Activated naive CD8-positive, alpha-beta T cell treated with anti-CD3 and anti-CD28 coated beads for 36 hours (primary cell): ENCODE measurements at places on chromosomes 13 and 19. TPM values are rescaled to one million over a fixed set of nuclear protein-coding genes. Genes with fewer than 3 reads are reported as not detected.
A peak's percentile ranks its signal among the peaks of the same experiment; 100 is the strongest.

DNA sequence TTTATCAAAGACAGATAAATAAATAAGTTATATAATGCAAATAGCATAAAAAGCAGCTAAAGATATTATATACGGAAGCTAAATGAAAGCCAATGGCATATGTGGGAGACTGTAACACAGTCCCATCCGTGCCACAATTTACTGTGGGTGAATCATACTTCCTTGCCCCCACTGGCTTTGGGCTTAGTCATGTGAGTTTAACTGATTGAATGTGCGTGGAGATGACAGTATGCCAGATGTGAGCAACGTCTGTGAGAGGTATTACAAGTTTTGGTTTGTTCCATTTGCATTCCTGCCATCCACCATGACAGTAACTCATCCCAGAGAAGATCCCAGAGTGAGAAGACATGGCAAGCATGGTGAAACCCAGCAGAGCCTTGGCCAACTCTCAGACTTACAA lies 340.0 kb downstream of the SUCLA2 start:
- H3K4me1 ChIP-seq = no peaks in the 10 kb centered on the region
- H3K27me3 ChIP-seq = peaks cover 17% of the 10 kb centered on the region
- no peaks in the 10 kb centered on the region for H3K36me3 ChIP-seq
- no peak for DNase-seq

Gene PTPRH
- total RNA-seq = not detected

GRCh38 chr13:36069881-36070366 lies 61.3 kb downstream of the DCLK1 start:
- DNase-seq = no peak
- H3K27ac ChIP-seq = no peak overlapping the region
- no peaks in the 10 kb centered on the region for H3K4me1 ChIP-seq
- no peaks in the 10 kb centered on the region for H3K27me3 ChIP-seq
- H3K4me3 ChIP-seq = no peak overlapping the region

Gene PVR
- 14.5 TPM for total RNA-seq

Gene FFAR1
- not detected for total RNA-seq

DNA sequence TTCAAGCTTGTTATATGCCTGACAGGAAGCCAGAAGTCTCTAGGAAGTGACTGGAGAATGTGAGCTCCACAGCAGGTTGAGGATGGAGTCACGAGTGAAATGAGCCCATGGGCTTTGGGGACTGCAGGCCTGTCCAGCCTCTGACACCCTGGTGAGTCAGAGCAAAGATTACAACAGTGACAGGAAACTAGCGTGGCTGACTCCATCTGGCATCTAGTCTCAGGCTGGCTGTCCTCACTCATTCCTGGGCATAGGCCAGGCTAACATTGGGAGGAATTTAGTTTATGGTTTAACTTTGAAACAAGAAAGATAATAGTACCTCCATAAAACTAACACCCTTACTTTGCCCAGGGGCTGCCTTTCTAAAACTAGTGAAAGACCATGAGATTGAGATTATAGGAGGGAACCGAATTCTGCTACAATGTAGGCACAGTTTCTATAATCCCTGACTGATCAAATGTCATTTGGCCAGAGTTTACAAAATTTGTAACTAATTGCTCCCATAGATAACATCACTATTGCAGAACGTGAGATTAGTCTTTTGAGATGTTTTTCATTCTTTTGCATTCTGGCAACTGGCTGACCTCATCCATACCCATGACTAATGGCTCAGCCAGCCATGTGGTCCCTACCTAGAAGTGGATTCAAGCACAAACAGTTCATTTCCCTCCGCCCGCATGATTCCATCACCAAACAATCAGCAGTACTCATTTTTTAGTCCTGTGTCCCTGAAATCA lies 28.4 kb downstream of the PSG1 start:
- no peak for DNase-seq
- H3K27ac ChIP-seq = no peak overlapping the region
- no peak overlapping the region for H3K4me3 ChIP-seq
- no peaks in the 10 kb centered on the region for H3K36me3 ChIP-seq

GRCh38 chr19:5484398-5485285 lies 29.4 kb downstream of the ZNRF4 start:
- H3K4me1 ChIP-seq = no peaks in the 10 kb centered on the region
- peaks cover 54% of the 10 kb centered on the region for H3K27me3 ChIP-seq
- H3K4me3 ChIP-seq = no peak overlapping the region
- DNase-seq = no peak
- no peak overlapping the region for H3K27ac ChIP-seq

Gene SIAH3
- 0.33 TPM for total RNA-seq

Gene ONECUT3
- not detected for total RNA-seq

- no peak overlapping the region for H3K4me3 ChIP-seq
- no peaks in the 10 kb centered on the region for H3K27me3 ChIP-seq
- no peak overlapping the region for H3K27ac ChIP-seq
- no peaks in the 10 kb centered on the region for H3K36me3 ChIP-seq
These were observed 478.4 kb downstream of the PCDH9 start for GRCh38 chr13:66751691-66752090.

GRCh38 chr19:13600091-13600490 lies 93.8 kb upstream of the CACNA1A start:
- H3K4me3 ChIP-seq = no peak overlapping the region
- H3K27ac ChIP-seq = no peak overlapping the region
- no peaks in the 10 kb centered on the region for H3K36me3 ChIP-seq
- H3K27me3 ChIP-seq = peaks cover 17% of the 10 kb centered on the region
- peaks cover 2% of the 10 kb centered on the region for H3K4me1 ChIP-seq

Gene ITGBL1
- total RNA-seq = not detected

Gene ZNF540
- total RNA-seq = 0.82 TPM

DNA sequence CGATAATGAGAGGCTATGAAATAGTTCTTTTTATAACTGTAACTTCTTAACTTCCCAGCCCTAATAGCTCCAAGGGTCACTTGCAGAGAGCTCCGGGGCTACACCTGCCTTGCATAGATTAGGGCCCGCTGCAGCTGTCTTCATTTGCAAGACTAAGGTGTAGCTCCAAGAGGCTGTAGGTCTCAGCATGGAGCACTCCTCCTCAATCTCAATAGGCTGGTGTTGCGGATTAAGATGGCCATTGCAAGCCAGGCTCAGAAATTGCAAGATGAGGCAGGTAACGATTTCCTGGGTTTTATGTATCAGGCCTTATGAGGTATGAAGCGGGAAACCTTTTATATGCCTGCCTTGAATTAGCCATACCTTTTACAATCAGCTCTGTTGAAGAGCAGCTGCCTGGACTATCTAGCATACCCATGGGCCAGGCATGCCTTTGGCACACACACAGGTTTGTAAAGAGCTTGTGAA lies 185.7 kb downstream of the TM9SF2 start:
- peaks cover 2% of the 10 kb centered on the region for H3K36me3 ChIP-seq
- no peaks in the 10 kb centered on the region for H3K27me3 ChIP-seq
- H3K4me3 ChIP-seq = no peak overlapping the region
- DNase-seq = no peak
- no peak overlapping the region for H3K27ac ChIP-seq

DNA sequence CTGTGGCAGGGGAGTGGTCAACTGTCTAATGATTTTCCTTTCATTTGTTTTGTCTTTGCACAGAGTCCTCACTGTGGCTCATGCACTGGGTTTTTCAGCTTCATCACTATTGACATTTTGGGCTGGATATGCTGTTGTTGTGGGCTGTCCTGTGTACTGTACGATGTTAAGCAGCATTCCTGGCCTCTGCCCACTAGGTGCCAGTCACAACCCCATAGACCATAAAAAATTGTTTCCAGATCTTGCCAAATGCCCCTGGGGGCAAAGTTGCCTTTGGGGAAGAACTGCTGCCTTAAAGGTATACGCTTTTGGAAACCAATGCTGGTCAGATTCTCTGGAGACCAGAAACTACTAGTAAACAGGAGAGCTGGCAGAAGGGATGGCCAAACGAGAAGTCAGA lies 310.4 kb downstream of the SPRY2 start:
- H3K27ac ChIP-seq = no peak overlapping the region
- H3K4me3 ChIP-seq = no peak overlapping the region
- H3K36me3 ChIP-seq = no peaks in the 10 kb centered on the region
- H3K27me3 ChIP-seq = no peaks in the 10 kb centered on the region
- no peaks in the 10 kb centered on the region for H3K4me1 ChIP-seq
- DNase-seq = no peak

Gene NRTN
- 0.38 TPM for total RNA-seq

Gene SULT2B1
- total RNA-seq = not detected

Gene ZFR2
- 0.84 TPM for total RNA-seq

GRCh38 chr13:77918391-77919245 lies at the start of gene EDNRB:
TSS of gene EDNRB (minus strand) at chr13:77918831. CDS start at chr13:77918573, 258 bp downstream.
- H3K36me3 ChIP-seq = no peaks in the 10 kb centered on the region
- no peak within 1 kb of the TSS for H3K4me3 ChIP-seq
- H3K27me3 ChIP-seq = peaks cover 23% of the 10 kb centered on the region
- no peaks in the 10 kb centered on the region for H3K4me1 ChIP-seq

DNA sequence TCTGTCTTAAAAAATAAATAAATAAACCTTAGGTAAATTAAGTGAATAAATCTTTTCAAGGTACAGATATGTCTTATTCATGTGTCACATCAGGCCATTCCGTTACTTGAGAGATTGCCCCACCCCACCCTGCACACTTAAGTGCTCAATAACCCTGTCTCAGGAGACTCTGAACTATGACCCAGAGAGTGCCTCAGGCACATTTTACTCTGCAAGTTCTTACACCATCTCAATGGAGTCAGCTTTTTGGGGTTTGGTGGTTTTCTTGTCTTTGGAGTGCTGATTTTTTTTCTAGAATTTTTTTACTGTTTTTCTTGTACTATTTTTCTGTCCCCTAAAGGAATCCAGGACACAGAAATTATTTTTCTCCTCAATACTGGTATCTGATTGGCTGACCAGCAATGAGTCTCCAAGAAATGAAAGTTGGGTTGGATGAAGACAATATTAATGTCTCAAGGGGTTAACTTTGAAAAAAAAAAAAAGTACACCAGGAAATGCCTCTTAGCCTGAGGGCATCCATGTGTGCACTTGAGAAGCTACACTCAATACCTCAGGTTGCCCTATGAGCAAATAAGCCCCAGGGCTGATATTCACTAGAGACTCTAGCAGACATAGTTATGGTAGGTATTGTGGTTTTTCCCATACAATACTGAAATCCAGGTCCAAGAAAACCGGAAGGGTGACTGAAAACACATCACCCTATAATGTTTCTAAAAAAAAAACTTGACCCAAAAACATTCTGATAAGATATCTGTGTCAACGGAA lies 114.6 kb upstream of the ZNF91 start:
- H3K27ac ChIP-seq = no peak overlapping the region
- H3K4me3 ChIP-seq = no peak overlapping the region
- DNase-seq = no peak

DNA sequence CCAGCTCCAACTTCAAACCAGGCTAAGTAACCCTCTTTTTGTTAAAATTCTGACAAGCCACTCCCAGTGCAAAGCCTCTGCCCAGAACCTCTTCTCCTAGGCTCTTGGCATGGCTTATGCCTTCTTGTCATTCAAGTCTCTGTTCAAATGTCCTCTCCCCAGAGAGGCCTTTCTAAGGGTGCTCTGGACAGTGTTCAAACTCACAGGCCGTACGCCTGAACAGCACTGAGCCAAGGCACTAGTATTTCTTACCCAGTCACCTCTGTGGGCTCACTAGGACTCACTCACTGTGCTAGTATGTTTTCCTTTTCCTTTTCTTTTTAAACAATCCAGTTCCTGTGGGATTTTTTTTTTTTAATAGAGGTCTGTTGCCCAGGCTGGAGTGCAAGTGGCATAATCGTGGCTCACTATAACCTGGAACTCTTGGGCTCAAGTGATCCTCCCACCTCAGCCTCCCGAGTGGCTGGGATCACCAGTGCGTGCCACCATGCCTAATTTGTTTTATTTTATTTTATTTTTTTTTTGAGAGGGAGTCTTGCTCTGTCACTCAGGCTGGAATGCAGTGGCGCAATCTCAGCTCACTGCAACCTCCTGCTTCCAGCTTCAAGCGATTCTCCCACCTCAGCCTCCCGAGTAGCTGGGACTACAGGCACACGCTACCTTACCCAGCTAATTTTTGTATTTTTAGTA lies 2.3 kb upstream of the ASF1B start:
- H3K27ac ChIP-seq = peak overlapping the region; percentile 73
- H3K27me3 ChIP-seq = no peaks in the 10 kb centered on the region

- DNase-seq = no peak
- no peak overlapping the region for H3K4me3 ChIP-seq
- no peaks in the 10 kb centered on the region for H3K4me1 ChIP-seq
- H3K36me3 ChIP-seq = no peaks in the 10 kb centered on the region
These were observed 13.0 kb upstream of the MYH14 start for GRCh38 chr19:50190439-50190891.

DNA sequence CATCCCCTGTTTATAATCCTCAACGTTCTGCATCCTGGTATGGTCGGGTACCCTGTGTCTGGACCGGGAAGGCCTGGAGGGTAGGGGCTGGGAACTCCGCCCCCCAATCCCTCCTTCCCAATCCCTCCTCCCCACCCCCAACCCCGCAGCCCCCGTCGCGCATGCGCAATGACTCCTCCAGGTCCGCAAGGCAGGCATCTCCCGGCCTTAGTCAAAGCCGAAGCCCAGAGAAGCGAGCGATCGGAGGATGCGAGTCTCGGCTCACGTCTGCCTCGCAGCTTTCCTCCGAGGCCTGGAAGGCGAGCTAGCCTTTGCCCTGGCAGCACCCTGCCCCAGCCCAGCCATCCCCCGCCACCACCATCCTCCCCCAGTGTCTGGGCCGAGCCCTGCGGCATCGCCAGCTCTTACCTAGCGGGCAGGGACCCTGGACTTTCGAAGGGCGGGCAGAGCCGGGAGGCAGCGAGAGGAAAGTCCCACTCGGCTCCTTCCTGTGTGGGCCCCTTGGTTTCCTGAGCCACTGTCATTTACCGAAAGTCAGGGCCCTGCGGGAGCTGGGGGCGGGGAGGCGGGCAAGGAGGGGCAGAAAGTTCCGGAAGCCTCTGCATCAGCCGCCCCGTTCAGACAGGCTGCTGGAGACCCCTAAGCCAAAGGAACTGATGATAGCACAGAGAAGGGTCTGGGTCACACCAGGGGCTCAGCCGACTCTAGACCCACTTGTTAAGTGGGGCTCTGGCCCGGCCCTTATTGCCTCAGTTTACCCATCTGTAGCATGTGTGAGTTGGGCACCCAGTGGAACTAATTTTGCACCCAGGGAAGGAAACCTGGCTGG lies at the start of gene JAK3:
Gene JAK3, minus strand, starts transcription at position 445 of the 829 bp plus-strand sequence. CDS start 3,565 bp downstream, outside the sequence.
- peak; percentile 90 for DNase-seq
- no peaks in the 10 kb centered on the region for H3K27me3 ChIP-seq
- H3K4me1 ChIP-seq = peaks cover 55% of the 10 kb centered on the region

- no peaks in the 10 kb centered on the region for H3K27me3 ChIP-seq
- H3K36me3 ChIP-seq = peaks cover 12% of the 10 kb centered on the region
- no peak for DNase-seq
These were observed 14.5 kb upstream of the ZNF414 start for GRCh38 chr19:8528500-8528899.

- DNase-seq = peak; percentile 54
- peaks cover 64% of the 10 kb centered on the region for H3K4me1 ChIP-seq
- H3K27me3 ChIP-seq = no peaks in the 10 kb centered on the region
- peaks cover 5% of the 10 kb centered on the region for H3K36me3 ChIP-seq
These were observed 10.2 kb downstream of the PPP1R37 start for GRCh38 chr19:45103156-45103507.

- H3K27me3 ChIP-seq = peaks cover 19% of the 10 kb centered on the region
- DNase-seq = no peak
- no peaks in the 10 kb centered on the region for H3K36me3 ChIP-seq
These were observed 203.1 kb upstream of the EDNRB start for GRCh38 chr13:78121459-78122348.

GRCh38 chr19:10290876-10291553 lies 1.3 kb downstream of the ICAM5 start:
- peaks cover 7% of the 10 kb centered on the region for H3K36me3 ChIP-seq
- peaks cover 57% of the 10 kb centered on the region for H3K4me1 ChIP-seq
- peaks cover 90% of the 10 kb centered on the region for H3K27me3 ChIP-seq
- peak overlapping the region; percentile 77 for H3K4me3 ChIP-seq

Gene FFAR2
- not detected for total RNA-seq

Gene TMEM161A
- 24.2 TPM for total RNA-seq

Gene TRMT1
- 114 TPM for total RNA-seq

Gene KASH5
- 0.45 TPM for total RNA-seq

- H3K27me3 ChIP-seq = no peaks in the 10 kb centered on the region
- peak; percentile 92 for DNase-seq
- peaks cover 18% of the 10 kb centered on the region for H3K4me1 ChIP-seq
- H3K36me3 ChIP-seq = peaks cover 47% of the 10 kb centered on the region
These were observed at the start of gene SNRPD2 for GRCh38 chr19:45691516-45692186. TSS of gene SNRPD2 (minus strand) at chr19:45691953. CDS start at chr19:45691888, 65 bp downstream.
